Activated T-helper 1 cell treated with Interleukin-2 at 50 U/mL for 16 hours (primary cell): ENCODE measurements at places on chromosomes 7 and 10.

DNA sequence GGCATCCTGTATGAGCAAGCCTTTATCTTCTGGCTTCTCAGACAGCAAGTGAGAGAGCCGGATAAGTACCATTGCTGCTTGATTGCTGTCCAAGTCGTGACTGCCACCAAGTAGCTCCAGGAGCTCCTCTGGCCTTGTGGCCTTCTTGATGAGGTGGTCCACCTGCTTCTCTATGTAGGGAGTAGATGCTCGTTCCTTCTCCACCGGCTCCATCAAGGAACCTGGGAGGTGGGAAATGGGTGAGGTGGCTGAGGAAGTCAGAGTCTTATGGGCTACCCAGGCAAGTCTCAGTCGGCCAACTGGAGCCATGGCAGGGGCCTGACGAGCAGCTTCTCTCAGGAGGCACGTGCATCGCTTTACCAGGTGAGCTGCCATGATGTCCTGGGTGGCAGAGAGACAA lies 2.6 kb downstream of the TBRG4 start:
- no peak for DNase-seq

DNA sequence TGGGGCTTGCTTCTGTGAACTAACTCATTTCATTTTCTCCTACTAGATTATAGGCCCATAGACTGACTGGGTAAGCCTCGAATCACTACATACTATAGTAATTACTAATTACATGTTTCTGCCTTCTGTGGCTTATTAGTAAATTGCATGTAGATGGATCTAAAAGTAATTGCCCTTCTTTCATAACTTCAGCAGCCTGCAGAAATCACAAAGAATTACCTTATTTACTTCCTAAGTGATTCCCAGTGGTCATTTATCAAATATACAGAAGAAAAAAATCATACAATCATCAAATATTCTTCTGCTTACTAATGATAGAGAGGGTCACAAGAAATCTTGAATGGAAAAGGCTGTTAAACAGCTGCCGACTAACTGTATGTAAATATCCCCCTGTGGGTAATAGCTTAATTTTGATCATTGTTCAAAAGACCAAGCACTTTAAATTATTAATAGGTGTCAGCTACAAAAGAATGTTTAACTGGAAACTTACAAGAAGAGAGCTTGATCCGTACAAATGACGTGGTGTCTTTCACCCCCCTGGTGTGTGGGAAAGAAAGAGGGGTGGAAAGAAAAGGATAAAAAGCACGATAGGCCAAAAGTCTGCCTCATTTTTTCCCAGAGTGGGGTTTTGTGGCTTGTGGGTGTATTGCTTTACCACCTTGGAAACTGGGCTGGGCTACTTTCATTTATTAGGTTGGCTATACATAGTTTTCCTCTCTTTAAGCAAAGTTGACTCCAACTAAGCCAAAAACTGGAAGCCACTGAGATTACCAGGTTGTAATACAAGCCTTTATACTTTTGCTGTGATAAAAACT lies 361.8 kb upstream of the ZMIZ1 start:
- no peak for DNase-seq

- DNase-seq: no peak
These were observed 99.9 kb downstream of the CTBP2 start for GRCh38 chr10:125060482-125060825.

GRCh38 chr10:6185039-6185716 lies 17.6 kb upstream of the PFKFB3 start:
- DNase-seq: no peak

DNA sequence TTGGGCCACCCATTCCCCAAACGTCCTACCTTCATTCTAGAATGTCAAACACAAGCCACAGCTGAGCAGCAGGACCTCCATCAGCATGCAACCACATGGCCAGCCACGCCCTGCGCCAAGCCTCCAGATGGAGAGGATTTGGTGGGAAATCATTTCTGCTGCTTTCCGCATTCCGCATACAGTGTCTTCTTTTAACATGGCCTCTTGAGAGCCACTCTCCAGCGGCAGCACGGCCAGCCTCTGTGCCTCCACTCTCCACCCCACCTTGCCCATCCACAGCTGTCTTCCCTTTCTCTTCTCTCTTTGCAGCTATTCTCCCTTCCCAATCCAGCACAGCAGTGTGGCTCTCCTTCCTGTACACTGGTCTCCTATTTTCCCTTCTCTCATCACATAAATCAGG lies 389.1 kb downstream of the PAXIP1 start:
- DNase-seq: no peak

DNA sequence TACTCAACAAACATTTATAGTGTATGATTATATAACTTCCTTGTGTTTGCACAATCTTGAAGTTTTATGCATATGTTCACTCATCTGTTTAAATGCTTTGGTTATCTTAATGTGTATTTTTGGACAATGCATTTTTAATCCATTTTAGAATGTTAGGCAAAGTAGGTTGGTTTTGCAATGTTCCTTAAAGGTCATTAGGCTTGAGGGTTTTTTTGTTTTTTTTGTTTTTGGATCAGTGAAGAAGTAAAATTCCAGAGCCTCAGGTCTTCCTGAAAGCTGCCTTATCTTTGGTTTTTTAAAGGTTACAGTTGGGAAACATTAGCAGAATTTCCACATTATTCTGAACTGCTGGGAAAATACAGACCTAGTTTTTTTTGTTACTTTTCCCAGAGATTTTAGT lies 12.8 kb downstream of the MDFIC start:
- no peak for DNase-seq

DNA sequence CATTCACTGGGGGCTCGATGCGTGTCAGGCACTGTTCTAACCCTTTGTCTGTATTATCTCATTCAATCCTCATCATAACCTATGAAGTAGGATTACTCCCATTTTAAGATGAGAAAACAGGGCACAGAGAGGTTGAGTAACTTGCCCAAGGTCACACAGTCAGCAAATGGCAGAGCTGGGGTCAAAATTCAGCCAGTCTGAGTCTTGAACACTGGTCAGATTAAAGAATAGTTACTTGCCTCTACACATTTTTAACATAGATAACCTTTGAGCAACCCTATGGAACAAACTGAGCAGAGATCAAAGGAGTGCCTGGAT lies 27.2 kb downstream of the INSIG1 start:
- DNase-seq: no peak
